Hepatic stellate cell (primary cell): ENCODE measurements at places on chromosomes 6 and 20.

GRCh38 chr6:160124605-160125004 is 3.0 kb downstream of the SLC22A1 start:
- no peak for DNase-seq

DNA sequence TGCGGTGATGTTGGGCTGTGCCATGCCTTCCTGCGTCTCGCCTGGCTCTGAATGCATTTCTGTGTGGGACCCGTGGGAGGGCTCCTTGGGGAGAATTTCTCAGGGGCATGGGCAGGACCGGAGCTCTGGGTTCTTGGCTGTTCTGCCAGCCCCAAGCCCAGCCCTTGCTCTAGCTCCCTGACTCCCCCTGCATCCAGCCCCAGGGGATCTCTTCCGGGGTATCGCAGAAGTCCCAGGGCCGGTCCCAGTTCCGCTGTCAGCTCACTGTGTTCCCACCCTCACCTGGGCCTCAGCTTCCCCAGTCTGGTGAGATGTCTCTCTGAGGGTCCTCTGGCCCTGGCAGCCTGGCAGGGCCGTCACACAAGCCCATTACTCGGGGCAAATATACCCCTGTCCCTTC is 20.5 kb downstream of the SPDEF start:
- DNase-seq = no peak

DNA sequence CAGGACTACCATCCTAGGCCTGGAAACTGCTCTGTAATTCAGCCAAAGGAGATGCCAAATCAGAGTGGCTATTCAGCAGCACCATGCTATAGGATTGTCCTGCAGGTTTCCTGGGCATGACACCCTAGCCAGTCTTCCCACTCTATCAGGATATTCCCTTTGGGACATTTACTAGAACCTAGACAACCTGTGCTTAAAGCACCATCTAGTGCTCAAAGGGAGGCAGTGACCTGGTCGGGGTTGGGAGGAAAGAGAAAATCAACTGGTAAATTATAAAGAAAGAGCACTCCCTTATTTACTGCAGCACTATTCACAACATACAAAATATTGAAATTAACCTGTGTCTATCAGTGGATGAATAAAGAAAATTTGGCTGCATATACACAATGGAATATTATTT is 67.2 kb upstream of the SMLR1 start:
- peak; percentile 60 for DNase-seq

DNA sequence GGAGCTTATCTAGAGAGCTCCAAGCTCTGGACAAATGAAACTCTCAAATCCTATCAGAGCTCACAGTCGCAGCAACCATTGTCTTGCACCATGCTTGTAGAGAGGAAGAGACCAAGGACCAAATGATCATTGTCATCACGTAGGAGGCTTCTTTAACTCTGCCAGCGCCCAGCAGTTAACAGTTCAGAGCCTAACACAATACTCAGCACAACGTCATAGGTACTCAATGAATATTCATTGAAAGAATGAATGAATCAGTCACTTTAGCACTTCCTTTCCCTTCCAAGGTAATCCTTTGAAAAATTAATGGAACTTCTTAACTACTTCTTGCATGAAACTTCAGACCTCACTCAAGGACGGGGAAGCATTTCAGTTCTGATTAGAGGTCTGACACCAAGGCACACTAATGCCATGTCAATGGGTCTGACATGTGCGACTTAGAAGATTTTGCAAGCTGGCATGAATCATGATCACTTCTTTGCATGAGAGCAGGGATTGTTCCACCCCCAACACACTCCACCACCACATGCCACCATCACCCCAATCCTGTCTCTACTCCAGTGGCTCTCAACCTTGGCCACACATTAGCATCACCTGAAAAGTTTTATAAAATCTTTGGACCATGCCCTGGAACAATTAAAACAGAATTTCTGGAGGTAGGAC is 45.1 kb downstream of the KHDC1L start:
- no peak for DNase-seq

- no peak for DNase-seq
Measured at GRCh38 chr6:4613795-4614194, 162.4 kb upstream of the CDYL start.

- no peak for DNase-seq
Measured at GRCh38 chr6:142839686-142840040, 105.3 kb downstream of the HIVEP2 start.
